ENCODE measurements at places on chromosomes 1 and 21.

DNA sequence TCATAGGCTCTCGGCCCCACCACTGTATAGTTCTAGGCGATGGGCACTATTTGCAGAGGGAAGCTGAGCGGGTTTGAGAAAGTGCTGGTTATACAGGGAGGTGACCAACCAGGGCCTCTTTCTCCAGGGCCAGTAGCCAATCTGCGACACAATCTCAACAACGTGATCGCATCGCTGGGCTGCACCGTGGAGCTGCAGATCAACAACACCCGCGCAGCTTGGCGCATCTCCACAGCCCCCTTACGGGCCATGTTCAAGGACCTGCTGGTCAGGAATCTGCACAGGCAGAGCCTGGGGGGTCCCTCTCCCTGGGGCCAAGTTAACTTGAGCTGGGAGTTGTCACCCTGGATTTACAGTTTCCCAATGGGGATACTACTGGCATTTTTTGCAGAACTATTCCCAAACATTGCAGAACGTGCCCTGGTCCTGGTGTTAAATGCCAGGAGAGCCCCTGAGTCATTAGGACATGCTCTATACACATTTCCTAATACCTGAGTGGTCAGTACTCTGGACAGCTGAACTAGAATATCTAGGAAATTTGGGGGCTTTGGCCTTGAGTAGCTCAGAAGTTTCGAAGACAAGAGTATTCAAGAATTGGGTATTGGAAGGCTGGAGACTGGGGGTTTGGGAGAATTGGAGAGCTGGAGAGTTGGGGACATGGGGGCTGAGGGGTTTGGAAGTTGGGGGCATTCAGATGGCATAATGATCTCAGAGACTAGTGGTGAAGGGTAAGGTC is 6.9 kb downstream of the DCST1 start:
- DNase-seq: no peak

DNA sequence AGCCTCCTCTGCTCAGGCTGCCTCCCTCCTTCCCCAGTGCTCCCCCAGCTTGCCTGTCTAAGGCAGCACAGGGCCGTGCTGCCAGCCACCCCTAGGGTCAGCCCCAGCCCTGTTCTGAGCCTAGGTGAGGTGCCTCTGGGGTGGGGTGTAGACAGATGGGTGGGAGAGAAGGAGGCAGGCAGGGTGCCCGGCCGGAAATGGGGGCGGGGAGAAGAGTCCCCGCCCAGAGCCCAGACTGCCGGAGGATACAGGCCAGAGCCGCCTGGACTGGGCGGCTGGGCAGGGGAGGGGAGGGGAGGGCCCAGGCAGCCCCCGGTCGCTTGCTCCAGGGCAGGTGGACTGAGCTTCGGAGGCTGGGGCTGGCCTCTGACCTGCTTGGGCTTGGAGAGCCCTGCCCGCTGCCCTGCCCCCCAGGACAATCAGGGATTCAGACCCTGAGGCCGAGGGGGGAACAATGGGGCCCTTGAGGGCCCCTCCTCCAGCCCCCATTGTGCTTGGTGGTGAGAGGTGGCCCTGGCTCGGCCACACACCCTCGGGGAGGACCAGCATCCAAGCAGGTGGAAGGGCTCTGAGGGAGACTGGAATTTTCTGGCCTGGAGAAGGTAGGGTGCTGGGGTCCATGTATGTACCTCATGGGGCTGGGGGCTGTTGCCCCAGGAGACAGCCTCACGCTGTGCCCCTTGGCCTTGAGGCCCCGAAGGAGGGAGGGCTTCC is at the start of gene GJC2:
Gene GJC2 (plus strand): TSS at position 525 of the 714 bp plus-strand sequence. CDS start 7,829 bp downstream, outside the sequence.
- peak; percentile 88 for DNase-seq

- DNase-seq: no peak
Observed at GRCh38 chr1:201902198-201902597, 13.5 kb downstream of the SHISA4 start.

DNA sequence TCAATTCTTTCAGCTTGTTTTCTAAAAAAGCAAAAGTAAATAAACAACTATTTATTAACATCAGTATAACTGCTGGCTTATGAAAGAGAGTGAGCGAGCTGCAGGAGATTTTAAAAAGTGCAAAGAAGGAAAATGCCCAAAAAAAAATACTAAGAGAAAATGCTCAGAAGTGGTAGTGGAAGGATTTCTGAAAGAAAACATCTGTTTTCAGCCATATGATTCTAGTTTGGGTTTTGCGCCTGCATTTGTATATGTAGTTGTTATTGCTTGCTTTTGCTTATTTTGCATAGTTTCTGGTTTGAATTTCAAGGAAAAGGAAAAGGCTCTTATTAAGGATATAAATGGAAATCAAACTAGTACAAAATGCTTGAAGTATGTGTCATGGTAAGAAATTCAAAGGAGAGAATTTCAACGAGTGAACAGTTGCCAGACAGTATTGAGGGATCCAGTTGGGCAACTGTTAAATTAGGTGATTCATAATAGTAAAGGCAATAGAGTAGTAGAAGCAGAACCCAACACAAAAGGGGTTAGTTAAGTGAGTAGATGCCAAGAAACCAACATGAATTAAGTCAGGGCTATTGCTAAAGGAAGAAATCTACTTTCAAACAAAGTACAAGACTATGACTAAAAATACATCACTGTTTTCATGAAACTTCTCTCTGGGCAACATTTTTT is 1.2 kb downstream of the GBP5 start:
- no peak for DNase-seq

DNA sequence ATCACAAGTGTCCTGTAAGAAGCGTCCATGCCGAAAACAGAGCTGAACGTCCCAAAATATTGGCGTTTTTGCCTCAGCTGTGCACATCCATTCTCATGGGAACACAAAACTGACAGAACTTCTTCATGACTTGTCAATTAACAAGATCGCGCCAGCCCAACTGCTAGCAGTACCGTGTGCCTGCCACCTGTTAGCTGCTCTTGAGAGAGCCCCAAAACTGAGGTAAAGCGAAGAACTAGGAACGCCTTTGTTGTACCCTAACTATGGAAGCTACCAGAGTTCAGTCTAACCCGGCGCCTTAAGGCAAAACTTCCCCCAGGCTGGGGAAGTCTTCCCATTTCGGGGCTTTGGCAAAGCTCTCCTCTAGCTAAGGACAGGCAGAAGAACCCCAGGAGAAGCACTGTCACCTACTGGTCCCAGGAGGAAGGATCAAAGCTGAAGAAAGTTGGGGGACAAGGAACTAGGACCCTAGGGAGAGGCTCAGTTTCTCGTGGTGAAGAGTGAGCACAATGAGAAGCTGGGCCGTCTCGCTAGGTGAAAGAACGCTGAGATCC is 719 bp downstream of the EYA3 start:
- no peak for DNase-seq

GRCh38 chr1:235100194-235100772 is 28.4 kb downstream of the TOMM20 start:
- no peak for DNase-seq

- DNase-seq: no peak
Observed at GRCh38 chr1:248788327-248788726, 32.8 kb upstream of the LYPD8 start.

- DNase-seq: no peak
Observed at GRCh38 chr1:116380499-116381242, 7.6 kb downstream of the ATP1A1 start.

DNA sequence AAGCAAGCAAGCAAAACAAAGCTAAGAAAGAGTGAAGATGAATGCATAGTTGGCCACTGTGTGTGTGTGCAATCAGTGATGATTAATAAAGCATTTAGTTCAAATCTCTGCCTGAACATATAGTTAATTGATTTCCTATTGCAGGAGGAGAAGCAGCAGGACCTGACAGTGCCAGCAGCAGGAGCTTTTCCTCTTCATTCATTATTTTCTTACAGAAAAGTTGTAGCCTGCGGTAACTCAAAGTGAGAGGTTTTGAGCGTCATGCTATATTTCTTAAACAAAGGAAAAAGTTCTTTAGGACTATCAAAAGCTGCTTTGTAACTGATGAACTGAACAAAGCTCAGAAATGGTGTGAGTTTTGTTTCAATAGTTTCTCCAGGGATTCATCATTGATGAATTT is 379.9 kb downstream of the PTBP2 start:
- no peak for DNase-seq

DNA sequence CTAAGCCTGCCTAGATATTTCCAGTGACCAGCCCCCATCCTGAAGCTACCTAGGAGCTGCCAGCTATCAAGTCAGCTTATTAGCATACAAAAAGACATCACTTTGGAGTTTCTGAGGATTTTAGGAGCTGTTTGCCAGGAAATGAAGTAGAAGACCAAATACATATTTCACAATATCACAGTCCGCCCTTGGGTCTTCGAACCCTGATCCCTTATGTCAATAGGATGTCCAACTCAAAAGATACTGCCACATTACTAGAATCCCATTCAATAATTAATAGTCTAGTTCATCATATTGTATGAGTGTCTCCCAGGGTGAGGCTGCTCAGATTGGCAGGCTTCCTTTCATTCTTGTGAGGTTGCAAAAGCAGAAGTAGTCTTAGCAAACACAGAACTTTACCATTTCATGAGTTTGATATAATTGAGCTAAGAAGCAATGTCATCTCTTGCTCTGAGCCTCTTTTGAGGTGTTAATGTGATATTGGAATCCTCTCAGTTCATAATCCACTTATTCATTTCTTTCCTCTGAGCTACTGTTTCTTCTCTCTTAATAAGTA is 13.6 kb downstream of the IPO9 start:
- no peak for DNase-seq

DNA sequence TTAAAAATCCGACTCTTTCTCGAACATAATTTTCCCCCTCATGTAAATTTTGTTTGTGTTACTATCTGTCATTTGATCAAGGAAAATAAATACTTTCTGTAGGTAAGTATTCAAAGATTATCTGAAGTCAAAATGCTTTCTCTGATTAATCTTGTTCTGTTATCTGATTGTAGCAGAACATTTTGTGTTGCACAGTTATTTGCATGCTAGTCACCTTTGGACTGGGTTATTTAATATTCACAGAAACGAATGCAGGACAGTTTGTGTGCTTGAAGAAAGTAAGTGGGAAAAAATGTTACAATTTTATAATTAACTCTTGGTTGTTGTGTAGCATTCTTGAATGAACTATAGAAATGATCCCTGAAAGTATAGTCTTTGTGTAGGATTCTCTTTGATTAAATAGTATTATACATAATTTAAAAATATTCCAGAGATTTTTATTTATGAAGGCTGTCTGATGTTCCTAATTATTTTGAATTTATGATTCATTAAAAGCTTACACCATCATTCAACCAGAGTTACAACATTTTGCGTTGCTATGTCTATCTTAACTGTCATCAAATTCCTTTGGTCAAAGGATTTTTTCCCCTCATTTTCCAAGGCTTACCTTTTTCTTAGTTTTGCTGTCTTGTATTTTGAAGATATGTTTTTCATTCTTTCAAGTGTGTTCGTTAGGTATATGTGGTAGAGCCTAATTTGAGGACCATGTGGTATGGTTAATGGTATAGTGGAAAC is 176.6 kb downstream of the GIPC2 start:
- DNase-seq: no peak

DNA sequence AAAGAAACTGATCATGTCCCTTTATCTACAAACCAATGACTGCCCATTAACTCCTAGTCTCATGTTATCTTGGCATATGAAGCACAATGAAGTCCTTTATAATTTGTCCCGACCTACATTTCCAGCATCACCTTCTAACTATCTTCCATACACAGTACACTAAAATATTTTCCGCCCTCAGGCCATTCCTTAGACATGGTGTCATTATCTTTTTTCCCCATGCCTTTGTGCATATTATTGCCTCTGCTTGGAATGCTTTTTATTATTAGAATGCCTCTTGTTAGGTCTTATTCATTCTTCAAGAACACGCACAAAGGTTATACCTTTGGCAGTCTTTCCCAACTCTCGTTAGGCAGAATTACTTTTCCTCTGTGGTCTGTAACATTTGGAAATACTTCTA is 39.6 kb downstream of the ATG4C start:
- no peak for DNase-seq

DNA sequence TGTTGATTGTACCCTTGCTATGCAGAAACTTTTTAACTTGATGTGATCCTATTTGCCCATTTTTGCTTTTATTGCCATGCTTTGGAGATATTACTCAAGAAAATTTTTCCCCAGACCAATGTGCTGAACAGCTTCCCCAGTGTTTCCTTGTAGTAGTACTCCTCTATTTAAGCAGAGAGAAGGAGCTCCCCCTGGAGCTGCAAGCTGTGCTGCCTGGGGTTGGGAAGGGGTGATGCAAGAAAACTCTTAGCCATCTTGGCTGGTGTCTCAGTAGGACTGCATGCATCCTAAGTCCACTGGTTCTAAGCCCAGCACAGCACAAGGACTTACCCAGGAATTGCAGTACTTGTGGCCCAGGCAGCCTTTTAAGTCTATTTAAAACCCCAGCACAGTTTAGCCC is 121.6 kb downstream of the NTMT2 start:
- DNase-seq: no peak

GRCh38 chr1:71783071-71783470 is 499.3 kb downstream of the NEGR1 start:
- DNase-seq: no peak

DNA sequence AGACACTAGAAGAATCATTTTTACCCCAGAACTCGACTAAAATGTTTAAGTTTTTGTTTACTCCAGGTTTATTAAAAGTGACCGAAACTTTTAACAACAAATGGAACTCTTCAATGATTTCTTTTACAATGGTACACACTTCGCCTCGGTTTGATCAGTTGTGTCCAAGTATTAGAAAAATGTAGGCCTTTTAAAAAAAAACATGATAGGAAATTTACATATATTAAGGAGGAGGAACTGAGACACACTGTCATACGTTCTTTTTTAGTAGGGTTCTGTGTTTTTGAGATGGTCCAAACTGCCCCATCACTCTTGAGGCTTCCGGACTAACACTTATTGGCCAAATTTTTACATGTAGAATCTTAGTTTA is 1.3 kb downstream of the PRDM2 start:
- DNase-seq: no peak

DNA sequence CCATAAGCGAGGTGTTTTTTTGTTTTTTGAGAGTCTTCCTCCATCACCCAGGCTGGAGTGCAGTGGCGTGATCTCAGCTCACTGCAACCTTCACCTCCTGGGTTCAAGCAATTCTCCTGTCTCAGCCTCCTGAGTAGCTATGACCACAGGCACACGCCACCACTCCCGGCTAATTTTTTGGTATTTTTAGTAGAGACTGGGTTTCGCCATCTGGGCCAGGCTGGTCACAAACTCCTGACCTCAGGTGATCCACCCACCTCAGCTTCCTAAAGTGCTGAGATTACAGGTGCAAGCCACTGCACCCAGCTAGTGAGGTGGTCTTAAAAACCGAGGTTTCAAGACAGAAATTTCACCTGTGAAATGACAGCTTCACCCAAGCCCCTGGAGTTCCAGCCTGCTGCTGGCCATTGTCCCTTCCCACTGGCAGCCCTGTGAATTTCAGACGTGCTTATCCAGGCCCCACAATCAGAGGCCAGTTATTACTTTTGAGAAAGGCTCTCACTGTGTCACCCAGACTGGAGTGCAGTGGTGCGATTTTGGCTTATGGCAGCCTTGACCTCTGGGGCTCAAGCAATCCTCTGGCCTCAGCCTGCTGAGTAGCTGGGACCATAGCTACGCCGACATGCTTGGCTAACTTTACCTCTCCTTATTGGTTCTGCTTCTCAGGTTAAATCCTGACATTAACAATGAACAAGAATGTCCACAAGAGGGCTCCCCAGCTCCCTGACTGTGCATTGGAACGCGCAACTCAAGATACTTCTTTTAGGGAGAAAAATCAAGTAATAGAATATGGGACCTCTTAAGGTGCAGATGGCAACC is 19.4 kb downstream of the ENO1 start:
- no peak for DNase-seq

GRCh38 chr1:161164901-161165610 is 1.2 kb upstream of the PPOX start:
- peak; percentile 56 for DNase-seq

GRCh38 chr1:228955691-228956090 is 220.4 kb downstream of the RHOU start:
- no peak for DNase-seq

GRCh38 chr1:8003438-8004112 is 22.5 kb downstream of the ERRFI1 start:
- no peak for DNase-seq

- DNase-seq: no peak
Observed at GRCh38 chr21:16992448-16992847, 520.4 kb upstream of the CXADR start.

Data from right cardiac atrium (tissue), 5 donors.